ENCODE measurements at places on chromosomes 5 and 9.

GRCh38 chr9:33024126-33024965, 727 bp upstream of the DNAJA1 start:
- DNase-seq: no peak

DNA sequence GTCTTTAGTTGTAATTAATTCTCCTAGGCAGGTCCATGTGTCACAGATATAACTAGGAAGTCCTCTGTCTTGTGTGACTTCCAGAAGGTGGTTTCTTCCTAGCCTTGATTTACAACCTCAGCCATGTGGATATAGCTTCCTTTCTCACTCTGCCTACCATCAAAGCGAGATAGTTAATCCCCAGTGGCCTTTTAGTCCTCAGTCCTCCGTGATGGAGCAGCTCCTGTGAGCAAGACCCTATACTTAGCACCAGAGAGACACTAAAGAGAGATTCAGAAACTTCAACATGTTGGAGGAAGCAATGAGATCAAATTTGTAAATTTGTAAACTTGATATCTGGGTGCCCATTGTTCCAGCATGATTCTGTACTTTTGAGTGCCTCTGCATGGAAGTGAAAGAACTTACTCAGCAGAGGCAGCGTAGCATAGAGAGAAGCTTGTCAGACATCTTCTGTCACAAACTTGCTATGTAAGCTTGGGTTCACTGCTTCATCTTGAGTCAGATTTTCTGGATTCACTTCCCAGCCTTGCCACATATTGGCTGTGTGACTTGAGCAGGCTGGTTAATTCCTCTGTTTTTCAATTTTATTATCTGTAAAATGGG, 170.2 kb upstream of the NR3C1 start:
- no peak for DNase-seq

DNA sequence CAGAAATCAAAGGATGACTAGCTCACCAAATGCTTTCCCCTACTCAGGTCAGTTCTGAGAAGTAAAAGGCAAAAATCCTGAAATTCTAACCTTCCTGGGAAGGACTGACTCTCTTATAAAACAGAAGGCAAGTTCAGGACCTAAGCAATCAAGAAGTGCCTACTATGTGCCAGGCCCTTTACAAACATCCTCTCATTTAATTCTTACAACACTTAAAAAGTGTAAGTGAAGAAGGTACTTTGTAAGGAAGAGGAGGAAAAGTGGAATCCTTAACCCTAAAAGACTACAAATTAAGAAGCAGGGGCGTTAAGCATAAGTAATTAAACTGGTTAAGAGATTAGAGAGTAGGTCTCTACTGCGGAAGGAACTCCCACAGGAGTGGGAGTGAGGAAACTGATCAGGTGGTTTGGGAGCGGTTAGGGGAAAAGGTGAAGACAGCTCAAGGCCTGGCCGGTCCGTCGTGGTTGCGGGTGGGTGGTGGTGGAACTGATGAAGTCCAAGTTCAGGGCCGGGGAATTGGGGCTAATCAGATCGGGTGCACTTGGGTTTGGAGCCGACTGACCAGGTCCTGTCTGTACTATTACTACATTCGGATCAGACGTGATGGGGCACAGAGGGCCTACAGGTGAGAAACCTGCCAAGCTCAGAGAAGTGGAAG, 839 bp downstream of the MED27 start:
- no peak for DNase-seq

GRCh38 chr9:79674052-79674777, 102.5 kb downstream of the TLE4 start:
- DNase-seq: no peak

DNA sequence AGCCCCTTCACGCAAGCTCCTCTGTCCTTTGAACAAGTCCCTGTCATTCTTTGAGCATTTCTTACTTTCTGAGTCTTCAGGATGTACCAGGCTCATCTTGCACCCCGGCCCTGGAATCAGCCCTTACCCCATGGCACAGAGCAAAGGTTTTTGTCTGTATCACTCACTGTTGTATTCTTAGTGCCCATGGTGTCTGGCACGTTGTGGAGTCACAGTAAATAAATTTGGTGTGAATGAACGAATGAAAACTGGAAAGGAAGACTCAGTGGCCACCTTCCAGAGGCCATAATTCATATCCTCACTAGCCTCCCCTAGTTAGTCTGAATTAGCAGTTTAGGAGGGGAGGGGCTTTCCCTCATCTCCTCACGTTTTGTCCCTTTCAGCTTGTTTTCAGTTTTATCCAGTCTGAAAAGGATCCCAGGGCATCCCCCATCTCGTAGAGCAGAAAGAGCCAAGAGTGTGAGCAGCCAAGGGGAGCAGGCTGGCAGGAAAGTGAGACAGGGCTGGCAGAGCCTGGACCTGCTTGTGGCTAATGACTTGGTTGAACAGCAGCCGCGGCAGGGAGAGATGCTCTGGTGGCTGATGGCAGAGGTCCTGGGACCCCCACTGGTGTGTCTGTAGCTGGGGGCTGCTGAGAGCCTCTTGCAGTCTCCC, 42.7 kb downstream of the ZNF618 start:
- DNase-seq: no peak

DNA sequence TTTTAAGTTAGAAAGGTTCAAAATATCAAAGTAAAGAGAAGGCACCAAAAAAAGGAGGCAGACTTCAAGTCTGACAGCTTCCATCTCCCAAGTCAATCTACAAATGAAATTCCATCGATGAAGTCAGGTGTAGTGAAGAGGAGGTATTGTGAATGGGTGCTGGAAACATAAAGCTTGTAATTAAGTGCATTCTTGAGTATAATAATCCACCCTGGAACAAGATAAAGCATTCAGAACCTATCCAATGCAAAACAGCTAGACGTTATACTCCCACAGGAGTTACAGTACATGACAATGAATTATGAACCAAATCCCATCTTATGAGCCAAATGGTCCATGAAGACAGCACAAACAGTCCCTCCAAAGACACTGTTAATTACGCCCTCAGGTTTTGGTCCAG, 22.3 kb downstream of the BNC2 start:
- no peak for DNase-seq

- DNase-seq: no peak
These were observed 112.2 kb upstream of the LHFPL2 start for GRCh38 chr5:78760770-78761169.

DNA sequence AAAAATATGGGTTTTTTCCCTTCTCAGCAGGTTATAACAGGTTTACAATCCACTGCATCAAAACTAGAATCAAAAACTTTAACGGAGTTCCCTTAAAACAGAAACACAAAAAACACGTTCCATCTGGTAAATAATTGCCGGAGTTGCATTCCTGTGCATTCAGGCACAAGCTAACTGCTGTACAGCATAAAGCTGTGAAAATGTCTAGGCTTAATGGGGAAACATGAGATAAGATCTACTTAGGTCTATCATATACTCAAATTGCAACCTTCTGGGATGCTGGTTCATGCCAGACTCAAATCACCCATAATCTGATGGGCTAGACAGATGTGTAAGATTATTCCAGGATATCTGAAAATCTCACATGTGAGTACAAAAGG, 265.3 kb downstream of the DOCK8 start:
- DNase-seq: no peak

DNA sequence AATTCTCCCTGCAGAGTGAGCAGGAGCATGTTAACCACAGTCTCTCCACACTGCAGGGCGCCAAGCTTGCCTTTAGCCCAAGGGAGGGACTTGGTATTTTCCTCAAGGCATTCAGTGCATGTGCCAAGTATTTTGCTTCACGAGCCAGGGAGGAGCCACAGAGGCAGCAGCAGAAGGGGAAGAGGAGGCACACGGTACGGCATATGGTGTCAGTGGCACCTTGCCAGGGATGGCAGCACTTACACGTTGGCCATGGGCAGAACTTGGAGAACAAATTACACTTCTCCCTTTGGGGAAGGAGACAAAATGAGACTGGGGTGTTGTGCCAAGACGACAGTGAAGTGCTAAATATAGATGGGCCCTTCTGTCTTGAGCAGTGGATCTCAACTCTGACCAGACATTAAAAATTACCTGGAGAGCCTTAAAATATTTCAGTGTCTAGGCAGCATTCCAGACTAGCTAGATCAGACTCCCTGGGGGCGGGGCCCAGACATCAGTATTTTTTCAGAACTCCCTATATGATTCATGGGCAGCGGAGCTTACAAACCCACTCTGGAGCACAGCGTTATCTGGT, 155.8 kb downstream of the DRD1 start:
- DNase-seq: no peak

DNA sequence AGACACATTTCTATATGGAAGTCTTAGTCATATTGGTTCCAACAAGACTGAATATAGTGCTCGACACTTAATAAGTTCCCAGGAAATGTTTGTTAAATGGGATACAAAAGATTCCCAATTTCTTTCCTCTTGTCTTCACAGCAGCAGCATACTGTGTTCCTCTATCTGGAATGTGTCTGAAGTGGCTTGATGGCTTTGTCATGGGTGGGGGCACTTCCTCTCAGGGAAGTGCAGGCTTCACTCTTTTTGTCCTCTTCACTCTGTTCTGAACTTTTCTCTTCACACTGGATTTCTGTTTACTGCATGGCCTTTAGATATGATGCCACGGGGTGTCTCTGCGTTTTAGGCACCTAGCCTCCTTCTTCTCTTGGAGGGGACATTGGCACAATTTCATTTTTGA, 127.7 kb upstream of the C9orf72 start:
- no peak for DNase-seq

- no peak for DNase-seq
These were observed 225.1 kb downstream of the DCP2 start for GRCh38 chr5:113201715-113202114.

- no peak for DNase-seq
These were observed 24.7 kb upstream of the NOL6 start for GRCh38 chr9:33498387-33498786.

DNA sequence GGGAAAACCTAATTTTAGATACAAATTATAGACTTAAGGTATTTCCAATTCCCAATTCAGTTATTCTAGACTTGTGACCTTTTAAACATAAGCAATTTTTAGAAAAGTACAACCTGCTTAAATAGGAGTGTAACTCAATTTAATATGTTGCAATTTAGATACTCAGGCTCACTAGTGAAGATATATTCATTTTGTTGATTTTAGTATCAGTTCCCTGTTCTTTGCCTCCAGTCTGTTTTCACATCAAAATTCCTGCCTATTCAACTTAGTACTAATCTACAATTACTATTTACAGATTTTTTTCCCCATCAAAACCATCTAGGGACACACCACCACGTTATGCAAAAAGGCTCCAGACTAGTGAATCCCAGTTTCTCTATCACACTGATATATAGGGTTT, 30.4 kb downstream of the PWWP2A start:
- no peak for DNase-seq

DNA sequence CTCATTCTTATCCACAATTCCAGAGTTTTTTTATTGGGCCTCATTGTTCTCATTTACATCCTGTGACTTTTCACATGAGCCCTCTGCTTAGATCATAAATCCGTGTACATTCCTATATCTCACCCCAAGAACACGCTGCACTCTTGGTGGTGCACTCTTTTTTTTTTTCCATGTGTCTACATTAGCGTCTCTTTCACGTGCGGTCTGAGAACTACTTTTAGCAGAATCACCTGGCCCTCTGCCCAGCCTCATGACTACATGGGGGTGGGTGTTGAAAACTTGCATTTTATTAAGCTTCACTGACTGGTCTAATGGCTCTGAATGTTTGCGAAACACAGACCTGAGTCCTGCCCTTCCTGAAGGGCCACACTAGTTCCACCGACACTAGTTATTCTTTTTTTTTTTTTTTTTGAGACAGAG, 18.6 kb downstream of the C9orf57 start:
- no peak for DNase-seq

DNA sequence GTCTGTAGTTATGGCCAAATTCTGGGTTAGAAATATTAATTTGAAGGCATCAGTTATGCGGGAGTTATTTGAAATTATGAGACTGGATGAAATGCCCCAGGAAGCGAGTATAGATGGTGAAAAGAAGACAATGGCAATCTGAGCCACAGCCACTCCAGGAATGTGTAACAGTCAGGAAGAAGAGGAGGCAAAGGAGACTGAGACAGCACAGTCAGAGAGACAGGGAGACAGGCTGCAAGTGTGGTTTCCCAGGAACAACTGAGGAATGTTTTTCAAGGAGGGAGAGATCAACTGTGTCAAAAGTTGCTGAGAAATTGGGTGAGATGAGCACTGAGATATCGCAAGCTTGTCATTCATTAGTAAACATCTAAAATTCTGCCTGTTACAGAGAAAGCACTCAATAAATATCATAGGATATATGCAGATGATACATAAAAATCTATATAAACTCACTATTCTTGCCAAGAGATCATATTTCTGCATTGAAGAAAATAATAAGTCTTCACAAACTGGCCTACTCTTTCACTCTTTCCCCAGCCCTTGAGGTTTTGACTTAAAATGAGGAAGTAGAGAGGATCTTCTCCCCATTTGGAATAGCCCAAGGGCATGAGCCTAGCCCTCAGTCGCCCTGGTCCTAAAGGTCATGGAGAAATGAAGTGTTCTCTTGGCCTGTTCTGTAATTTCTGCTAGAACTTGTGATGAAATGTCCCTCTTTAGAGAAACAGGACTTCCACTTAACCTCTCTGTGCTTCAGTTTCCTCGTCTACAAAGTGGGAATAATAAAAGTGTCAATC, 48.5 kb upstream of the RLN1 start:
- no peak for DNase-seq

DNA sequence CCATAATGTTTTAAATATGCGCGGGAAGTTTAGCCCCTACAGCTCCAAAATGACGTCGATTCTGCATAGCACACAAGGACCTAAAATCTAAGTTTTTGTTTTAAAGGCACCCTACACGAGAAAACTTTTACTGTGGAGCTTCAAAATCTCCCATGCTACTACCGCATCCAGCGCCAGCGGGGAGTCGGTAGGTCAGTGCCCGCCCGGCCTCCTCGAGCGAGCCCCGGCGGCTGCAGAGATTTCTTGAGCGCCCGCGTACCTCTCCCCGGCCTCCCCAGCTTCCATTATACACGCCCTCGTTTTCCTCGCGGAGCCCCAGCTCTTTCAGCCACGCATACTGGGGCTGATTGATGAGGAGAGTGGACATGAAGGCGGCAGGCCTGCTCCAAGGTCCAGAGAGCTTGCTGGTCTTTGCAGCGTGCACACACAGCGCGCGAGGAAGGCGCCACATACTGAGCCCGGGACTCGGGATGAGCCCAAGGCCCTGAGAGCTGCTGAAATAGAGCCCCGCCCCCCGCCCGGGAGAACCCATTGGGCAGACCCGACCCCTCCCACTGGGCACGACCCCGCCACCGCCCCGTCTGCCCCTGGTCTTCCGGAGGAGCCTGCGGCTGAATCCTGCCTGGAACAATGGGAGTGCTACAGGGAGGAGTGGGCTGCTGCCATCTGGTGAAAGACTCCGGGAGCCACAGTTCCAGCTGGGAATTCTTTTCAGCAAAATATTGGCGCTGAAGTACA, at the start of gene ALDH7A1:
ALDH7A1 (minus strand) TSS at position 472 of the 738 bp plus-strand sequence; CDS start at position 451, 21 bp downstream.
- DNase-seq: no peak

GRCh38 chr9:81915801-81916505, 12.3 kb upstream of the SPATA31D4 start:
- DNase-seq: no peak

GRCh38 chr9:13993632-13994185, 320.2 kb downstream of the NFIB start:
- no peak for DNase-seq

- DNase-seq: no peak
These were observed 102.9 kb upstream of the RAD23B start for GRCh38 chr9:107180206-107180605.

- no peak for DNase-seq
These were observed 11.0 kb downstream of the CCDC152 start for GRCh38 chr5:42767491-42768105.
